ENCODE measurements at places on chromosomes 2 and 18. TPM values are rescaled to one million over a fixed set of nuclear protein-coding genes. Genes with fewer than 3 reads are reported as not detected.
A peak's percentile ranks its signal among the peaks of the same experiment; 100 is the strongest.

LCT gene
- total RNA-seq: not detected

ASTL gene
- not detected for total RNA-seq

SDC1 gene
- total RNA-seq: 109 TPM

ABCB11 gene
- total RNA-seq: 18.4 TPM

CIB4 gene
- total RNA-seq: not detected

SIX3 gene
- total RNA-seq: not detected

FOXI3 gene
- not detected for total RNA-seq

DNA sequence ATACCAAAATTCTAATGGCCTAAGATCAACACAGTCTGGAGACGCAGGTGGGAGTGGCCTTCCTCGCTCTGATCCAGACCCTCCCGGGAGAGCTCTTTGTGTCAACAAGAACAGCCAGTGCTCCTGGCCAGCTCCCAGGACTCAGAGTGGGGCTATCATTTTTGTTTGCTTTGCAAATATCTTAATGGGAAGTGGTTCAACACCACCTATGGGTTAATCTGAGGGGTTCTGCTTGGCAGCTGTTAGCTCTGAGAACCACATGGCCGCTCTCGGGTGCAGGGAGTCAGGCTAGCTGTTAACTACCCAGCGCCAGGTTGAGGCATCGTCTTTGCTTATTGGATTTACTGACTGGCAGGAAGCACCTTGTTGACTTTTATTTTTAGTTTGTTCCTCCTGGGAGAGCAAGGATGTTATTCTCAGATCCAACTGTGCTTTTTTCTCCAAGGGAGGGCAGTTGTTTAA, 184.8 kb upstream of the SP5 start:
- DNase-seq: peak; percentile 79

GRCh38 chr2:224691563-224691962, 24.6 kb downstream of the CCDC195 start:
- no peak for DNase-seq

GRCh38 chr18:64893349-64893748, 744.5 kb upstream of the LINC00305 start:
- no peak for DNase-seq

DNA sequence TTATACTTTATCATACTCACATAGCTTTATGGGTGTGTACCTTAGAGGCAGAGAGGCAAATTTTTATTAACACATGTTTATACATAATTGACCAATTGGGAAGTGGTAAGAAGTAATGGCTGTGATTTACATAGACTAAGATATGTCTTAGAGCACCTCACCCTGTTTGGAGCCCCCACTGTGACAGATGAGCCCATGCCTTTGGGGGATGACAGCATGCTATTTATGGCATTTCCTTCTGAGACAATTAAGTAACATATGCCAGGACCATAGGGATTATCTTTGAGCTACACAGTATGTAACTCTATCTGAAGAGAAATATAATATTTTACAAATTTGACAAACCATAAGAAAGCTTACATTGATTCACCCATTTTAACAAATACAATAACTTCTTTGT, 1655.3 kb upstream of the ACVR2A start:
- no peak for DNase-seq

- DNase-seq: no peak
Observed at GRCh38 chr2:186093174-186093573, 354.6 kb downstream of the FSIP2 start.

- DNase-seq: no peak
Observed at GRCh38 chr18:24057804-24058203, 43.2 kb downstream of the TTC39C start.

GRCh38 chr18:80137976-80138375, 28.9 kb downstream of the ADNP2 start:
- DNase-seq: no peak

- DNase-seq: peak; percentile 39
Observed at GRCh38 chr2:219081701-219082331, 21.1 kb upstream of the IHH start.

DNA sequence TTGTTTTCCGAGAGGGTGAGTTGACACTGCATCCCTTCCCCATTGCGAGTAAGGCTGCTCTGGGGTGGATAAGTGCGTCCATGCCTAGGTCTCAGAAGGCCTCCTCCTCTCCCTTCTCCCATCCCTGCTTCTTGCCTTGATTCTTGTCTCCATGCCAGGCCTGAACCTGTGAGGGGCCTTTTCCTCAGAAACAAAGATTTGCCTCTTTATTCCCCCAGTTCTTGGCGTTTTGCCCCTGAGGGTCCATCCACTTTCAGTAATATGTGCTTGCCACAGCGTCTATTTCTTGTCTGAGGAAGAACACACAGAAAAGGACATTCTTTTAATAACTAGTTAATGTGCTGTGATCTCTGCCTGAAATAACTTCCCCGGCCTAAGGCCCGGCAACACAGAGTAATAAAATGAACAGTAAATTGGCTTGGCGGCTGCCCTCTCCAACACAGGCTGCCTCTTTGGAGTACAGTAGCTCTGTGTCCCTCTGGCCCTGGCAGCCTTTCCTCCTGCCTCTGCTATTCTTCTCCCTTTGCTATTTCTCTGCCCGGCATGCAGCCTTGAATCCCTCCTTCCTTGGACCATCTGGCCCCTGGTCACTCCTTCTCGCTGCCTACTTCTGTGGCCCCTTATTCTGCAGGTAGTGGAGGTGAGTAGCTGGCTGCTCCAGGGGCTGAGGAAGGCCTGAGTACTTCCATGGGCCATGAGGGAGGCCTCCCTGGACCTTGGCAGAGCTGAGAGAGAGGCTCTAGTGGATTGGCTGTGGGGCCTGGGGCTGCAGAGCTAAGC, 4.4 kb downstream of the EHD3 start:
- no peak for DNase-seq

DNA sequence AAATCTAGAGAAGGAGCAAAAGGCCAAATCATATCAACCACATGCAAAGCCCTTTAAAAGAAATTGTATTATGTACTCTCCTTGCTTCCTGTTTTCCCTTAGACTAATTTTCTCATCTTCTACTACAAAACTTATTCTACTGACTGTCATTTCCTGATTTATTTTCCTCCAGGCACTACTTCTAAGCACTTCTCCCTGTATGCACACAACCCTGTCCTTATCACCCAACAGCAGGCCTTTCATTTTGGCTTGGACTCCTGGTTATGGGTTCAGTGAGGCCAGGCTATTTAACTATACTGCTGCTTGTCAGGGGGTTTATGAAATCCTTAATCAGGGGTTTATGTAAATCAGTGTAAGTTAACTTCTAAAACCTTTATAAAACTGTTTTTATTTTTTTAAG, 205.1 kb upstream of the FAM98A start:
- no peak for DNase-seq

- peak; percentile 38 for DNase-seq
Observed at GRCh38 chr2:231258701-231259100, 60.3 kb downstream of the ARMC9 start.

DNA sequence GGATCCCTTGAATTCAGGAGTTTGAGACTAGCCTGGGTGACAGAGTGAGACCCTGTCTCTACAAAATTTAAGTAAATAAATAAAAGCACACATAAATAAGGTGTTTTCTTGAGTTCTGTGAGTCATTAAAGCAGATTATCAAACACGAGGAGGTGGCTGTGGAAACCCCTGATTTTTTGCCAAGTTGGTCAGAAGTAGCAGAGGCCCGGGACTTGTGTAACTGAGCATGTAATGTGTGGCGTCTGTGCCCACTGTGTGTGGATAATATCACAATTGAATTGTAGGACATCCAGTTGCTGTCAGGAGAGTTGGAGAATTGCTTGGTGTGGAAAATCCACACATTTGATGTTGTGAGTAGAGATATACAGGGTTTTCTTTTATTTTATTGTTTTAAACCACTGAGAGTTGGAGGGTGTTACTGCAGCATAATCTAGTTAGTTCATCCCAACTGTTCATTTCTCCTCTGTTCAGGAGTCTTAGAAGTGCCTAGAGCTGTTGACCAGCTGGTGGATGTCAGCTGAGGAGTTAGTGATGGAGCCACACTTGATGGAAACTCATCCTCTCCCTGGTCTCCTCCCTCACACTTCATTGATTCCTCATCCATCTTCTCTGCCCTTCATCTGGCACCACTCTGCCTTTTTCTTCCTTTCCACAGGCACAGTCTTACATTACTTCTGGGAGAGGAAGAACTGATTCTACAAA, 45.9 kb upstream of the RHOB start:
- DNase-seq: no peak

GRCh38 chr2:221807706-221808105, 235.6 kb upstream of the EPHA4 start:
- DNase-seq: no peak

- DNase-seq: no peak
Observed at GRCh38 chr2:190668892-190669291, 20.0 kb downstream of the NAB1 start.

DNA sequence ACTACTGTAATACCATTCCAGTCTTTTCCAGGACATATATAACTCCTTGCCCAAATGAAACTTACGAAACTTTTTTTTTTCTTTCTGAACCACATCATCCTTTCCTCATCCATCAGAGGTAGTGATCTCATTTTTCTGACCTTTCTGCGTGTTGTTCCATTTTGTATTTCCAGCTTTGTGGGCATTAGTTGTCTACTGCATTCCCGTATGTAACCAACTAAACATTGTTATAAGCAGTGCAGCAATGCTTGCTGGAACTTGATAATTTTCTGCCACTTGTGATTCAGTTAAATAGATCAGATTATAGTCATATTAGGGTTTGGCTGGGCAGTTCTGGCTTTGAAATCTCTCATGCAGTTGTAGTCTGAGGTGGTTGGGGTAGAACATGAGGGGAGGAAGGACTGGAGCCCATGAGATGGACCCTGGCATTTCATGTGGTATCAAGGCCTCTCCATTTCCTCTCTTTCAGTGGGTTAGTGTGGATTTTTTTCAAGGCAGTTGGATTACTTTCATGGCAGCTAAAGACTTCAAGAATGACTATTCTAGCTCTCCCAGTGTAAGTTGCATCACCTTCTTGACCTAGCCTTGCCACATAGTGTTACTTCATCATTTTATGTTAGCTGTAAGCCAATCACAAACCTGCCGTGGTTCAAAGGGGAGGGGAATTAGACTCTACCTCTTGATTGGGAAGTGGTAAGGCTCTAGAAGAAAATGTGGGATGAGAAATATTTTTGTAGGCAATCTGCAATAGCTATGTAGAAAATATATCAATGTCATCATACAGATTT, 80.5 kb downstream of the EHBP1 start:
- DNase-seq: no peak
